Adipocyte (in vitro differentiated cells): ENCODE measurements at places on chromosomes 3 and 15.
A peak's percentile ranks its signal among the peaks of the same experiment; 100 is the strongest.

DNA sequence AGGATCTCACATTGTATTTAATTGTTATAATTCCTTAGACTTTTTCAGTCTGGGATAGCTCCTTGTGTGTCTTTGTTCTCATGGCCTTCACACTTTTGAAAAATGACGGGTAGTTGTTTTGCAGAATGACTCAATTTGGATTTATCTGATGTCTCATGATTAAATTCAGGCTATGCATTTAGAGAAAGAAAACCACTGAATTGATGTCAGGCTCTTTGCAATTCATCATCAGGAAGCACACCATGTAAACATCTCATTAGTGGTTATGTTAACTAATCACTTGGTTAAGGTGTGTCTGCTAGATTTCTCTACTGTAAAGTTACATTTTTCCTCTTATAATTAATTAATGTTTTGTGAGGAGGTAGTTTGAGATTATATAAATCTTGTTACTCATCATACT lies 8.0 kb upstream of the SLC22A13 start:
- no peak for DNase-seq

DNA sequence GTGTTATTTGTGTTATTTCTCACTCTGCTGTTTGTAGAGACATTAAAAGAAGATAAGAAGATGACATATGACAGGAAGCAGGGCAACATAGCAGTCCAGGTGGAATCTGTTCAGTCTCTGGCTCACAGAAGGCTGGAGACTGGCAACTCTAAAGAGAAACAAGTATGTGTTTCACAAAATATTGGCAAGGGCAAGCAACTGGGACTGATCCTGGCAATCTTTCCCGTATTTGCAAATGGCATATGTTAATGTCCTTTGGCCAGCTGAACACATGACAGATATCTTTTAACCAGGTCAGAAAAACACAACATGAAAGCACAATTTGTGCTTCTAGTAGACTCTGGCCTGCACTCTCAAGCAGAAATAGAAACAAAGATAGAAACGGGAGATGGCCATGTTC lies 1354.1 kb upstream of the EPHA6 start:
- no peak for DNase-seq

DNA sequence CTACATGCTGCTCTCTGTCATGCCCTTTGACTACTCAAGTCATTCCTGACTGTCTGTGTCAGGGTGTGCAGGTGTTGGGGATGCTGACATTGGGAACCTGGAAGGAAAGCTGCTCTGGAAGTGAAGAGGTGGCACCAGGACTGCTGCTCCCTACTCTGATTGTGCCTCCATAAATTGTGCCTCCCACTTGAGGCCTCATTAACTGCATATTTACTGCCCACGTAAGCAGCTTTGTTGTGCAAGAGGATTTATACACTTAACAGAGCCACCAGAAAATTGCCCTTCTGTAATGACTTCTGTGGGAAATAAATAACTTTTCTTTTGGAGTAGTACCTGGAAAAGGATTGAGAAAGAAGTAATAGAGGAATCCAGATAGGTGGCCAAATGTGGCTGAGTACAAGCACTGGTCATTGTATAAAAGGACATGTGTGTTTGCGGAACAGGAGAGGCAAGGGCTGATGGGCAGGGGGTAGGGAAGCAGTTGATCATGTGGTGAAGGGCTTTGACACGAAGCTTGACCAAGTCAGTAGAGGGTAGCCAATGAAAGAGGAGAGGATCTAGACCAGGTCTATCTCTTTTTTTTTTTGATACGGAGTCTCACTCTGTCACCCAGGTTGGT lies 24.8 kb downstream of the IL20RB start:
- no peak for DNase-seq

GRCh38 chr3:113140876-113141275 lies 70.5 kb upstream of the BOC start:
- DNase-seq, result no peak

- no peak for DNase-seq
Measured at GRCh38 chr3:113147681-113148261, 63.6 kb upstream of the BOC start.

GRCh38 chr3:102177075-102177755 lies 257.6 kb upstream of the ZPLD1 start:
- DNase-seq, result no peak

- DNase-seq, result no peak
Measured at GRCh38 chr3:40770061-40770460, 245.3 kb downstream of the ZNF621 start.

- no peak for DNase-seq
Measured at GRCh38 chr15:61584410-61584809, 355.3 kb upstream of the RORA start.

DNA sequence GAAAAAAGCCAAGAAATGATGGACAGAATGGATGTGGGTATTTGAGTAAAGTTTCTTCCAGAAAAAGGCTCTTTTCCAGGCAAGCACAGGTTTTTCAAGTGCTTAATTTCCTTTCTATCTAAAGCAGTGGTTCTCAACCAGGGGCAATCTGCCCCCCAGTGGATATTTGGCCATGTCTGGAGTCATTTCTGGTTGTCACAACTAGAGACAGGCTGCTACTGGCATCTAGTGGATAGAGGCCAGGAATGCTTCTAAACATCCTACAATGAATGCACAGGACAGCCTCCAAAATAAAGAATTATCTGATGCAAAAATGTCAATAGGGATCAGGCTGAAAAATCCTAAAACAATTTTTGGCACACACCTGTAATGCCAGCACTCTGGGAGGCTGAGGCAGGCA lies 23.9 kb downstream of the SEC22C start:
- DNase-seq, result no peak

DNA sequence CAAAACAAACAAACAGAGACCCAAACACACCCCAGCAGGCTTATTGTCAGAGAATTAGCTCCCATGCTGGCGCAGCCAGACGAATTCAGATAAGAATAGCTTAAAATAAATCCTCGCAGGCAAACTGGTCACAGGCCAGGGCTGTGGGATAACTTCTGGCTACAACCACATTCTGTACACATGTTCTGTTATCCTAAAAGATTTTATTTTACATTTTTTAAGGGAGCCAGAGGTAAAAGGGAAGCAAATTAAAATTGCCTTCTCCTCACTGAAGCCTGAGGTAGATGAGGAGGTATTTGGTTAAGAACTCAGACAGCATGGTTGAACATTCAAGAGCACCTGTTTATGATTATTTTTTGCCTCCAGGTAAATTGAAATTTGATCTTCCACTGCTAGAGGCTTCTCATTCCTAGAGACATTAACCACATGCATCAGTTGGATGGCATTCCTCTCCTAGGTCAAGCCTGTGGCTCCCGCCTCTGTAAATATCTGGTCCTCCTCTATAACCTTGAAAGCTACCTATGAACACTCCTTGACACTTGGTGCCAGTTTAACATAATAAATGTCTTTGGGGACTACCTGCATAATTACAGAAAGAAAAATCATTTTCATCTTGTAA lies 190.3 kb downstream of the SATB1 start:
- DNase-seq, result no peak

DNA sequence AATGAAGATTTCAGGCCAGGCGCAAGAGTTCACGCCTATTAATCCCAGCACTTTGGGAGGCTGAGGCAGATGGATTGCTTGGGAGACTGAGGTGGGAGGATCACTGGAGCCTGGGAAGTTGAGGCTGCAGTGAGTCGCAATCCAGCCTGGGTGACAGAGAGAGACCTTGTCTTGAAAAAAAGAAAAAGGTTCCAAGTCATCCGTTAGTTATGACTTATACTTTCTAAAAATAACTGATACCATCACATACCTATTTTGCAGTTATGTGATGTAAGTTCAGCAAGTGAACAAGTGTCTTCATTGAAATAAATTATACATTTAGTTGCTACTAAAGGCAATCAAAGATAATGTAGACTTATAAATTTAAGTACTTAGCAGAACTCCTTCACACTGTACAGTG lies 22.1 kb downstream of the CLPX start:
- peak; percentile 3 for DNase-seq

DNA sequence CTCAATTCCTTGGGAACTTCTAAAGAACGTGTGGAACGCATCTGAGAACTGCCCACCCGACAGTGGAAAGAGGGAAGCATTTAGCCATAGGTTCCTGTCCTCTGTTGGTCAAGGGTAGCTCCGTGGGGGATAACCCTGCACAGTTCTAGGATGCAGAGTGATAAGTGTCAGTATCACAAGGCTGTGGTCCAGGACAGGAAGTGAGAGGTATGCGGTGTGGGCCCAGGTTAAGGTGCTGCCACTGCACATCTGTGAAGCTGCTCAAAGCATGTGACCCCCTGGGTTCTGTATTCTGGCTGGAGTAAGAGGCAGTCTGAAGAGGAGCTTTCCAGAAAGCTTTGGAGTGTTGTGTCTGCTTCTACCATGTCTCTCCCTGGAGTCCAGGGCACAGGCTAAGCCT lies 51.7 kb upstream of the HES1 start:
- DNase-seq, result no peak

DNA sequence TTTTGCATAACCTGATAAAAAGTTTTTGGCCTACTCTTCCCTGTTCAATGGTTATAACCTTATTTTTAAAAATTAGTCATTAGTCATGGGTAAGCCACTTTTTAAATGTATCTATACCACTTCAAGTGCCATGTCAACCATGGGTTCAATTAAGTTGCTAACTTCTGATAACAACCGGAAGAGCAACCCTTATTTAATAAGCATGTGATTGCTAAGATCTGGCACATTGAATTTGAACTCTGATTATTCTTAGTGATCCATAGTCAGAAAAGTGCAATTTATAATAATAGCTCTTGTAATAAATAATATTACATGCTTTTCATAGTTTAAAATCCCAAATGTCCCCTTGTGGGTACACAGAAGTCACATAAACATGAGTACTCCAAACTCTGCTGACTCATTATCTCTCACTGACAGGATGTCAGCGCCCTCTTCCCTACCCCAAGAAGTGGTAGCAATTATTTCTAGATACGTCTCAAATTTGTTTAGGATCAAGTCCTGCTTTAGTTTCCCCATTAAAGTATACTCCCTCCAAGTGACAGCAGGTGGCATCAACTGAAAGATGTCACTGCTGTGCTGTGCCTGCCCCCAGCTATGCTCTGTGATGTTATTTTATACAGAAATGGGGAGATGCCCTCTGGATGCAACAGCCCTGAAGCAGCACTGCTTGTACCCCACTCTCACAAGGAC lies 18.6 kb downstream of the SAMD7 start:
- DNase-seq, result no peak

DNA sequence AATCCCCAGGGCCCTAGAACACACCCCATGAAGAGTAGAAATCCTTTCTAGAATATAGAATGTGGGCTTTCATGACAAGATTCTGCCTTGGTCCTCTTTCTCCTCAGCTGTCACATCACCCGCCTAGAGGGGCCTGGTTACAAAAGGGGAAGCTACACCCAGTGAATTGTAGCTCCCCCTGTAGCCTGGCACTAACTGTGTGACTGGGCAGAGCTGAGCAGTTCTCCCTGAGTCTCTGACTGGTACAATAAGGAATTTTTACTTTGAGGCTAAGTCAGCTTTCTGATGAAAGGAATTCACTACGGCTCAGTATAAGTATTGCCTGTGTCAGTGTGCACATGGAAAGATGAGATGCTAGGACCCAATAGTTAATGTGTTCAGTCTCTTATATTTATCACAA lies 28.7 kb upstream of the ZNF148 start:
- DNase-seq, result peak; percentile 72
